ENCODE measurements at places on chromosomes 13 and 19.

DNA sequence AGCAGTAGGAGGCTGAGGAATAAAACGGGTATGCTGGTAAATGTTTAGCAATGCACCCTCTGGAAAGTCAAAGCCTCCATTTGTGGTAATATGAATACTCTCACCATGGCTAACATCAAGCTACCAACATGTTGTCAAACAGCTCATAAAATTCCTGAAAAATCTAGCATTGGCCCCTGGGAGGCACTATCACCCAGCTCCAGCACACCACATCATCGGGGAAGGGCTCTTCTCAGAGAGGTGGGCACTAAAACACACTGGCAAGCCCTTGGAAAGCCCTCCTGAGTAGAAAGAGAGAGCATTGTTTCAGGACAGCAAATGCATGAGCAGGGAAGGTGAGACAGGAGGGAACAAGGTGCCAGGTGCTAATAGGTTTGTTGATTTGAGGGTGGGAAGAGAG, 53.9 kb upstream of the FLT1 start:
- no peak for DNase-seq

GRCh38 chr13:24182703-24183081, 22.2 kb downstream of the SPATA13 start:
- DNase-seq = no peak

DNA sequence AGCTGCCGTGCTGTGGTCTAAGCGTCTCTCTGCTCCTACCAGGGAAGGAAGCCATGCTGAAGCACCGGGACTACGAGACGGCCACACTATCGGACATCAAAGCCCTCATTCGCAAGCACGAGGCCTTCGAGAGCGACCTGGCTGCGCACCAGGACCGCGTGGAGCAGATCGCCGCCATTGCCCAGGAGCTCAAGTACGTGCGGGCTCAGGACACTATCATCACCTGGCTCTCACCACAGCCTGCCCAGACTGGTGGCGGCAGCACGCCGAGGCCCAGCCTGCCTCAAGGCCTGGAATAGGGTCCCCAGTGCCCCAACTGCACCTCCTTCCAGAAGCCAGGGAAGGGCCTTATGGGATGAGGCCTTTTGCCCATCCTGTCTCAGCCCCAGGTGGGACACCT, 22.8 kb downstream of the CAPN12 start:
- no peak for DNase-seq

GRCh38 chr13:98189841-98190505, 12.9 kb upstream of the RNF113B start:
- no peak for DNase-seq

DNA sequence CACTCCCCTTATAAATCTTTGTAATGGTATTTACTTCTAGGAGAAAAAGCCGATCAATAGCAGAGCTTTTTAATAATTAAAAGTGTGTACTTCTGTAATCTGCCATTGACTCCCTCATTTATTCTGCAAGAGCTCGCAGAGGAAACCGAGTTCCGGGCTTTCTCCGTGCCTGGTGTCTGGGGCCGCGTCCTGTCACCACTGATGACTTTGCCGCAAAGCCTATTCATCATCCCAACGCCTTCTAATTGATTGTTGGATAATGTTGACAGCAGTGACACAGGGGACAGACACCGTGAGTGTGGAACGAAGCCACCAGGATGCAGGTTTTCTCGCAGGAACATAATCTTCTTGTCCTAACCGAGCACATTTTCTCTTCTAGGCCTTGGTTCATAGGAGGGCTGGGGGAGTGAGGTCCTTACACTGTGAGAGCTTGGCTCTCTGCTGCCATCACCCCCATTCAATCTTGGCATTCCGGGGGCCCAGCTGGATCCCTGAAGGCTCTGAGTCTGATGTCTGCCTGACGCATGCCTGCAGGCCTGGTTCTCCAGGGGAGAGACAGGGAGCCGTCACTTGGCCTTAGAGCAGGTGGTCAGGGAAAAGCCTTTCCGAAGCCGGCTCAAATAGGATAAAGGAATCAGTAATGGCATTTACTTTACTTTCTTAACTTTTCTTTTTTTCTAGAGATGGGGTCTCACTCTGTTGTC, 110.3 kb downstream of the KDM4B start:
- no peak for DNase-seq

DNA sequence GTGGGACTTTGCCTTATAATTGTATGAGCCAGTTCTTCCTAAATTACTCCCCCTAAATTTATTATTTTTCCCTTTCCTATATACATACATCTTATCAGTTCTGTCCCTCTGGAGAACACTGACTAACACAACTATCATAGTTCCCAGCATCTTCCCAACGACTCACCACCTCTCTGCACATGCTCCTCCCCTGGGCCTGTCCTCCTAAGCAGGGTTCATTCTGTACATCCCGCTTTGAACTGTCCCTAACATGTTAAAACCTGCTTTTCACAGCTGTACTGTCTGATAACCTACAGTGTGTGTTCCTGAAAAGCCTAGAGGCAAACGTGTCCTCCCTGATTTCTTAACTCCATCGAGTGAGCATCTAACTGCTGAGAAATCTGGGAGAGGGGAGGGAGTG, 141.7 kb downstream of the EFNB2 start:
- no peak for DNase-seq

GRCh38 chr13:108272333-108272732, 2.8 kb downstream of the TNFSF13B start:
- DNase-seq = no peak

DNA sequence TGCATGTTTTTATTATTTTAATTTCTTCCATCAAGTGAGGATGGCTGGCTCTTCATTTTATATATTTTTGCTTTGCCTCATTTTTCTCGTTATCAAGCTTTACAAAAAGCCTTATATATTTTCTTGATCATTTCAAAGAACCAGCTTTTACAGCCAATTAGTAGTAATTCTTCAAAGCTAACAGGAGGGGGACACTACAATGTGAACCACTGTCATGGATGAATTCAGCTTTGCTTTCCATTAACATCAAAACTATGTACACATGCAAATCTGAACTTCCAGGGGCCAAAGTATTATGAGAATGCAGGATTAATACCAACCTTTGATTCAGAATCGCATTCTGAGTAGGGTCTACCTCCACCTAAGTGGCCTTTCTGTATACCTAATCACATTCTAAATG, 11.1 kb downstream of the UQCRFS1 start:
- DNase-seq = no peak

DNA sequence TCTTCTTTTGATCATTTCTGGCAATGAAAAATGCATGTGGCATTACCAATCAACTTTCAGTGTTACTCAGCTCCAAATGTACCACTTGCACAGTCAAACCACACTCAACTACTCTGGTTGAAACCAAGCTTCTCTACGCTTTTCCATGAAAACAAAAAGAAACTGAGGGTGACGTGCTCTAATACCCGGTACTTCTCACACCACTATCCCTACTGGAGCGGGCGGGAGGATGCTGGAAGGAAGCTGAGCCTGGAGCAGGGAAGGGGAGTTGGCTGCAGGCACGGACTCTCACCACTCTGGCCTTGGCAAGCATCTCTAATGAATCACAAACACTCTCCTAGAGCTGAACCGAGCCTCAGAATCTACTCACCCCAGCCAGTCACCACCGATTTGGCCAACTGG, 48.2 kb downstream of the STK24 start:
- no peak for DNase-seq

DNA sequence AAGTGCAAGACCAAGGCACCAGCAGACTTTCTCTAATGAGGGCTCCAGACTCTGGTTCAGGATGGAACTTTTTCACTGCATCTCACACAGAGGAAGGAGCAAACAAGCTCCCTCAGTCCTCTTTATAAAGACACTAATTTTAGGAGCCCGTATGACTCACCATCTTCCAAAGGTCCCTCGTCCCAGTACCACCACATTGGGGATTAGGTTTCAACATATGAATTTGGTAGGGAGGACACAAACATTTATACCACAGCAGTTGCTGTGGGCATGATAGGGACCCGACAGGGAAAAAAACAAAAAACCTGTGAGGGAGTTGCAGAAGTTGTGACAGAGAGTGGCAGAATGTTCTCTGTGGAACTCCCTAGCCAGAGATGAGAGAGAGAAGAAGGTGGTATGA, 6.5 kb upstream of the CNMD start:
- no peak for DNase-seq

- DNase-seq = no peak
Measured at GRCh38 chr19:29876414-29876813, 64.6 kb downstream of the CCNE1 start.

DNA sequence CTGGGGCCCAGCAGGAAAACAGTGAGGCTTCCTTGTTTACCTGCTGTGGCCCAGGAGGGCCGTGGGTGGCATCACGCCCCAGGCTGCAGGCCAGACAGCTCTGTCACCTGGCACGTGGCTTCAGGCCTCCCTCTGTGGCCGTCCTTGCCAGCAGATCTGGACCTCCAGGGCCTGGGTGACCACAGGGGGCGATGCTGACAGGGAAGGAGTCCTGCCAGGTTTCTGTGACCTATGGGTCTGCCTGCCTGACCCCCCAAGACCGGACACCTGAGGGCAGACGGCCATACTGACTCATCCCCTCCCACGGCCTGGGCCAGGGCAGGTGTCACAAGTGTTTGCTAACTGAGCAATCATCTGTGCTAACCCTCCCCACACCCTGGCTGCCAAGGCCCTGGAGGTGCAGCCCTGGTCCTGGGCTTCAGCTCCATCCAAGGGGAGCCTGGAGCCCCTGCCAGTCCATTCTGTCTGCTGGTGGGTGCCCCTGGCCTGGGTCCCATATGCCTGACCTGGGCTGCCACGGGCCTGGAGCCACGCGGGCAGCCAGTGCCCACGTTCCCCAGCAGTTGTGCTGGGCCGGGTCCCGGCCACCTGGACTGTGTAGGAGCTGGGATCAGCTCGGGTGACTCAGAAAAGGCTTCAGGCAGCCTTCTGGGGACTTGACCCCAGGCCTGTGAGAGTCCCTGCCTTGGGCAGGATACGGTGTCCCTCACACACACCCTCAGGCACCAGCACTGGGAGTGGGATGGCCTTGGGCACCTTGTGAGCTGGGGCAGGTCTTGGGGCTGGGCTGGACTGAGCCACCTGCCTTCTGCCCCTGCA, 3.7 kb downstream of the CDC34 start:
- no peak for DNase-seq

DNA sequence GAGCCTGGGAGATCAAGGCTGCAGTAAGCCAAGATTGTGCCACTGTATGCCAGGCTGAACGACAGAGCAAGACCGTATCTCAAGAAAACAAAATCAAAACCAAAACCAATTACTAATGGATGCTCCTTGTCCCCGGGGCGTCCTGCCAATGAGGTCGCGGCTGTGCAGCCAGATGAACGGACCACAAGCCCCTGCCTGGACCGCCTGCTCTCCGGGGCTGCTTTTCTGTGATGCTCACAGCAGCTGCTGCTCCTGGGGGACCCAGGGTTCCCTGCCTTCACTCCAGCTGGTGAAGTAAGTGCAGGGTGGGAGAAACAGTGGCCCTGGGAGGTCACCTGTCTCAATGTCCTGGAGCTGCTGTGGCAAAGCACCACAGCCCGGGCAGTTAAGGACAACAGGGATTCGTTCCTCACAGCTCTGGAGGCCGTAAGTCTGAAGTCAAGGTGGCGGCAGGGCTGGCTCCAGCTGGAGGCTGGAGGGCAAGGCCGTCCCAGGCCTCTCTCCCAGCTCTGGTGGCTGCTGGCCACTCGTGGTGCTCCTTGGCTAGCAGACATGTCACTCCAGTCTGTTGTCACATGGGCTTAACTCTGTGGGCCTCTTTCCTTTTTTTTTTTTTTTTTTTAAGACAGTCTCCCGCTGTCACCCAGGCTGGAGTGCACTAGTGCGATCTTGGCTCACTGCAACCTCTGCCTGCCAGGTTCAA, 10.1 kb downstream of the COPE start:
- no peak for DNase-seq

DNA sequence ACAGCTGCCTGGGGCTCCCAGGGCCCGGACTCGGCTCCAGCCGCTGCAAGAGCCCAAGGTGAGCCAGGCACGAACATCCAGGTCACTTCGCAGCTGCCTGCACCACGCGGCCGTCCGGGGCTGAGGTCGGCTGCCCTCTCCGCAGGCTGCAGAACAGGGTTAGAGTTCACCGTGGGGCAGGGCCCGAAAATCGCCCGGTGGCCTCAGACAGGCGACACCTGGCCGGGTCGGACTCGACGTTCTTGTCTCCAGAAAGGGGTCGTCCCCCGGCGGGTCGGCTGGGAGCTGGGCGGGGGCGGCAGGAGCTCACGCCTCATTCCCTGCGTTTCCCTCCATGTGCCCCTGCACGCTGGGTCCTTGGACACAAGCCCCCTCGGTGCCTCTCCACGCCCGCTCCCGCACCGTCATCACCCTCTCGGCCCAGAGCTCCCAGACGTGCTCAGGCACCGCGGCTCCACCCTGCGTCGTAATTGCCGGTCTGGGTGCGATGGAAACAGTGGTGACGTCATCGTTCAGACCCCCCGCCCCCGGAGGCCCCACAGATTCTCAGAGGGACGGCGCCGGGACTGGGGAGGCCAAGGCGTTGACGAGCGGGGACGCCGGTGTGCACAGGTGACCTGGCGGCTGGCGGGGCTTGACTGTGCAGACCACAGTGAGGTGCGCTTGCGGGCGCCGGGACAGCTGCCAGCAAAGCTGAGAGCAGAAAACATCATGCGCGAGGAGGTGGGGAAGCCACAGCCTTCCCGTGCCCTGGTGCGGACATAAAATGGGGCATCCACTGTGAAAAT, 4.0 kb upstream of the GRIN3B start:
- DNase-seq = peak; percentile 75

- no peak for DNase-seq
Measured at GRCh38 chr19:900302-901111, 7.2 kb downstream of the RNU6-9 start.

- no peak for DNase-seq
Measured at GRCh38 chr19:3710265-3710812, 2.2 kb downstream of the TJP3 start.

DNA sequence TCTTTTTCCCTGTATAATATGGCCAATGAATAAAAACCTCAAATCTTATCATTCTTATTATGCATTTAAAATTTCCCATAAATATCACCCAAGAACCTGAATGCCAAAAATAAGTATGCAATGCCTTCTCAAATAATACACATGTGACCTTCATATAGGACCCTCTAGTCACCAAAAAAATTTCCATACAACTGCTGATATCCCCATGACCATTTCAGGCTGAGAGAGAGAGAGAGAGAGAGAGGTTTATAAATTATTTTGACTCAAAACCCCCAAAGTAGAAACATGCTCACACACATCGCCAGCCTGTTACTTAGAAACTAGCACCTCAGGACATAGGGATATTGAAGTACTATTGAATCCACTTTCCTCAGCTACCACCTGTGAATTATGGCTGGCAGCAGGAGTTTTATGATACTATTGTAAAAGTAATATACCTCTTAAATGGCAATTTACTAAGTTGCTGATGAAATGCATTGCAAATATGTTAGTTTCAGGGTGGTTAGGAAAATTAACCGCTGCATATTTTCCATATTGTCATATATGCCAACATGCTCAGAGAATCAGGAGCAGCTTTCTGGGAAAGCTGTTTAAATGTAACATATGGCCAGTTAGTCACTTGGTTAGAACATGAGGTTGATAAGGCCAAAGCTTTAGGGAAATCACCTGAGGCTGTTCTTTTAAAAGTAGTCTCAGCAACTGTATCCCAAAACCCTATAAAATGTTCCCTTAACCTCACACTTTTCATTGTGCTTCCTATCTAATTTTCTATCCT, 230.8 kb downstream of the DCT start:
- no peak for DNase-seq

GRCh38 chr19:55270172-55270942, 9.6 kb downstream of the HSPBP1 start:
- DNase-seq = no peak

- DNase-seq = peak; percentile 59
Measured at GRCh38 chr19:5340637-5341447, at the start of gene PTPRS. TSS of gene PTPRS (minus strand) at chr19:5340812. CDS start at chr19:5286140, 54,672 bp downstream.

- no peak for DNase-seq
Measured at GRCh38 chr13:73433458-73433857, 374.7 kb downstream of the KLF5 start.

Data from activated gamma-delta T cell treated with anti-CD3 and anti-CD28 coated beads, Interleukin-2, amount 50 U/mL, for 16 hours (primary cell).